Stimulated activated CD8-positive, alpha-beta memory T cell treated with anti-CD3 and anti-CD28 coated beads, Interleukin-15, amount 100 ng/mL, for 1 hour (primary cell): ENCODE measurements at places on chromosomes 16 and 17.

- DNase-seq = no peak
Measured at GRCh38 chr17:10081571-10082169, 116.7 kb downstream of the GAS7 start.

DNA sequence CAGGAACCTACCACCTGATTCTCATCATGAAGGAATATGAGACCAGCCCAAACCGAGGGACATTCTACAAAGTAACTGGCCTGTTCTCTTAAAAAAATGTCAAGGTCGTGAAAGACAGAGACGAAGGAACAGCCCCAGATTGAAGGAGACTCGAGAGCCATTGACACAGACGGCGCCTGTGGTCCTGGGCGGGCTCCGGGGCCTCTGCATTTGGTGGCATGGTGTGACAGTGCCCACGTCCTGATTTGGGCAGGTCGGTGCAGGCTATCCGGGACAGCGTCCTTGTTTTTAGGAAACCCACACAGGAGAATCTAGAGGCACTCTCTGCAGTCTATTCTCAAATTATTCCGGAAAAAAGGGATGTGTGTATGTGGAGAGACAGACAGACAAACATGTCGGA lies 64.1 kb downstream of the ADCY9 start:
- DNase-seq = no peak

GRCh38 chr17:5283571-5284315 lies 1.7 kb downstream of the RABEP1 start:
- no peak for DNase-seq

DNA sequence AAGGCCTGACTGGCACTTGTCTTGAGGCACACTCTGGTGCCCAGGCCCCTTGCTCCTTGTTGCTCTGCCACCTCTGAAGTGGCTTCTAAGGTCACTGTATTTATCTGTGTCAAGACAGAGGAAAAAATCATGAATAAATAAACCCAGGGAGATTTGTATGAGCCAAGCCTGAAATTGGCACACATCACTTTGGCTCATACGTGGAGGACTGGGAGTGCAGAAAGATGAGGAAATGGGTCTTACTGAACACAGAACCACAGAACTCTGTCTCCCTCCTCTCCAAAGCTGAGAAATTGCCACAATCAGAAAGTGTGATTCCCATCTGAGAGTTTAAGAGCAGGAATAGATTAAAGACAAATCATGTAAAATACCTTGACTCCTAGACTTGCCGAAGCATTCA lies 27.1 kb upstream of the C16orf78 start:
- DNase-seq = no peak

DNA sequence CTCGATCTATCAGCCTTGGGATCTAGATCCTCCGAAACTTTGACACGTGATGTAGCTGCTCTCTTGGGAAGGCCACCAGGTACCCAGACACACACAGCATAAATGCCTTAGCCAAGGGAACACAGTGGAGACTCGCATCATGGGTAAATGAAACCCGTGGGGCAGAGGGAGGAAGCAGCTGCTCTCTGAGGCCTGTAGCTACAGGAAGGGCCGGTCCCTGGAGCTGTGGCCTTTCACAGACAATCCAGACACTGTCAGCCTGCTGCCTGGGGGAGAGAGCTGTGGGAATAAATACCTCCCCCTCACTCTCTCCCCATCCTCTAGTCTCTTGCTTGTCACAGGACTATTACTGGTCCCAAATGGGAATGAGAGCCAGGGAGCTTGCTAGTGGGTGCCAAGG lies 351.2 kb downstream of the UTP18 start:
- no peak for DNase-seq

GRCh38 chr17:12983991-12984884 lies 33.6 kb downstream of the ELAC2 start:
- DNase-seq = no peak

DNA sequence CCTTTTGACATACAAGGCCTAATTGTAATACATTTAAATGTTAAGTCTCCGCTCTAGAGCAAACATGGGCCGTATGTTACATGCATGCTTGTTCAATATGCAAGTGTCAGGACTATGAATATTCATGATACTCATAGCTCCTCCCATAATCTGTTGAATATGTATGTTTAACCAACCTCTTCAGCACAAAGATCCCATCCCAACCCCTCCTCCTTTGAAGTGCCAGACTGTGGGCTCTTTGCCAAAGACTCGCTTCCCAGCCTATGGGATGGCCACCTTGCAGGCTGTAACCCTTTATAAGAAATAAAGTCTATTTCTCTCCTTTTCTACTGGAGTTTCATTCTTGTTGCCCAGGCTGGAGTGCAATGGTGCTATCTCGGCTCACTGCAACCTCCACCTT lies 156.2 kb downstream of the ABCC12 start:
- no peak for DNase-seq

DNA sequence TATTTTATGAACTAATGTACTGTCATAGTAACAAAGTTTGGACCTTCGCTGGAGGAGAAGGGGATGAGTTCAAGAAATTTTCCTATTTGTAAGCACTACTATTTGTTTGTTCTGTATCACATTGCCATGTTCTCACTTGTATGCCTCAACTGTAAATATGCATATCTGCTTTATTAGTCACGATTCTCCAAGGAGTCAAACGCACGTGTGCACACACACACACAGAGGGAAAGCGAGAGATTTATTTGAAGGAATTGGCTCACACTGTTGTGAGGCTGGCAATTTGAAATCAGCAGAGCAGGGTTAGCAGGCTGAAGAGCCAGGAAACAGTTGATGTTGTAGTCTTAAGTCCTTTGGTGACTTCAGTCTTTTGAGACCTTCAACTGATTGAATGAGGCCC lies 24.9 kb upstream of the MYH2 start:
- no peak for DNase-seq

DNA sequence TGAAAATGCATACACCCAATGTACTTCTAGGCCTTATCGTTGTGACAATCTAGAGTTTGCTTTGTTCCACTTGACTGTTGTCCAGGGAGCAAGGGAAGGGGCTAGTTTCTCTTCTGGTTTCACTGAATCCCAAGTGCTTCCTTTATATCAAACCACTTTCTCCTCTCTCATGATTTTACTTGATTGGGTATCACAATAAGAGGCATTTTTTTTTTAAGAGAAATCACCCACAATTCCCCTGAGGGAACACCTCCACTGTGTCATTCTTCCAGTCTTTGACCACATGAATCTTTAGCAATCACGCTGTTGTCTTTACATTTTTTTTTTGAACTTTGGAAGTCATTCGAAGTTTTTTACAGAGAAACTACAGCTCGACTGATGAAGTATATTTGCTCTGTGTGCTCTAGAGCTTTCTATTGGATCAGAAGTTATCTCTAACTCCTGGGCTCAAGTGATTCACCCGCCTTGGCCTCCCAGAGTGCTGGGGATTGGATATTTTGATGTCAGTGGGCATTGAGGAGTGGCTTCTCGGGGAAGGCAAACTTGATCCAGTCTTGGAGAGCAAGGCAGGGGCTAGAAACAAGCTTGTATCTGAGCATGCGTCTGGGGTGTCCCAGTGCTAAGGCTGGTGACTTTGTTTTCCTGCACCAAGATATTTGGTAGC lies 3.0 kb downstream of the CDH1 start:
- no peak for DNase-seq

DNA sequence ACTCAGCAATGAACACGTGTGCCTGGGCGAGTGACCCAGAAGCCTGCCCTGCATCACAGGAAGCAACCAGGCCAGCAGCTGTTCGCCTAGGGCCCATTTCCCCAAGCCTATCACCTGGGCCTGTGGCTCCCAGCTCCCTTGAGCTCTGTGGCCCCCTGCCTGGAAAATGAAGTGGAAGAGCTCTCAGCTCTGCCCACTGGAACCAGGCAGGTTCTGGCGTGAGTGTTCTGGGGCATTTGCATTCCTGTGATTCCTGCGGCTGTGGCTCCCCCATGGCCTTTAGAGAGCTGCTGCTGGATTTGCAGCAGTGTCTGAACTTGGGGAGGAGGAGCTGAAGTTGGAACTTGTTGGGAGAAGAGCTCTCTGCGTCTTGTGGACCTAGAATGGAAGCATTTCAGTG lies 22.8 kb downstream of the PGS1 start:
- DNase-seq = no peak

DNA sequence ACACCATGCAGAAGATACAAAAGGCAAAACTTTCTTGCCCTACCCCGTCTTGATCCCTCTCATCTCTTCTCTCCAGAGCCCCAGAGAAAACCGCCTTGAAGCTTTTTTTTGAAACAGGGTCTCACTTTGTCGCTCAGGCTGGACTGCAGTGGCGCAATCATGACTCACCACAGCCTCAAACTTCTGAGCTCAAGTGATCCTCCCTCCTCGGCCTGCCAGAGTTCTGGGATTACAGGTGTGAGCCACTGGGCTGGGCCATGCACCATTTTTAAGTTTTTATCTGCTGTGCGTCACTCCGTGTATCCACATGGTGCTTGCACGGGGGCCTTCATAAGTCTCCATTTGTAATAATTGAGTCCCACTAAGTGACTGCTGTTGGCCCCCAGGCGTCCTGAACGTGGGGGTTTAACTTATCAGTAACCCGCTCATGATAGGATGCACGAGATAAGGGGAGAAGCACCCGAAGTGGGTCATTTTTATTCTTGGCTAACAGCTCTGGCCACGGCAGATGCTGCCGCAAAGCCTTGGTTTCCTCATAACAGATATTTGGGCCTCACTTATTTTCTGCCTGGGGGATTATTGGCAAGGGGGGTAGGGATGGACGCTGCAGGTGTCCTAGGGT lies 8.6 kb downstream of the DNAH17 start:
- no peak for DNase-seq
